ENCODE measurements at places on chromosomes 16 and 17. TPM values are rescaled to one million over a fixed set of nuclear protein-coding genes. Genes with fewer than 3 reads are reported as not detected.

The SHMT1 gene
- total RNA-seq: 49.8 TPM

The DCUN1D3 gene
- 11.5 TPM for total RNA-seq

The PRR29 gene
- total RNA-seq: 0.31 TPM

The TP53TG3F gene
- total RNA-seq: 0.06 TPM
